ENCODE measurements at places on chromosomes 5 and 9.

DNA sequence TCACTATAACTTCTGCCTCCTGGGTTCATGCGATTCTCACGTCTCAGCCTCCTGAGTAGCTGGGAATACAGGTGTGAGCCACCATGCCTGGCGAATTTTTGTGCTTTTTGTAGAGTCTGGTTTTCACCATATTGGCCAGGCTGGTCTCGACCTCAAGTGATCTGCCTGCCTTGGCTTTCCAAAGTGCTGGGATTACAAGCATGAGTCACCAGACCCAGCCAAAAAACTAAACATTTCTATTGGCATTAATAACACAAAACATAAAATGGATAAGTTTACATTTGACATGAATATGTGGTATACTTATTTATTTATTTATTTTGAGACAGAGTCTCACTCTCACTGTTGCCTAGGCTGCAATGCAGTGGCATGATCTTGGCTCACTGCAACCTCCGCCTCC, 13.6 kb upstream of the REEP5 start:
- no peaks in the 10 kb centered on the region for H3K36me3 ChIP-seq
- H3K27ac ChIP-seq, result no peak overlapping the region
- peaks cover 17% of the 10 kb centered on the region for H3K4me1 ChIP-seq
- peaks cover 3% of the 10 kb centered on the region for H3K27me3 ChIP-seq

DNA sequence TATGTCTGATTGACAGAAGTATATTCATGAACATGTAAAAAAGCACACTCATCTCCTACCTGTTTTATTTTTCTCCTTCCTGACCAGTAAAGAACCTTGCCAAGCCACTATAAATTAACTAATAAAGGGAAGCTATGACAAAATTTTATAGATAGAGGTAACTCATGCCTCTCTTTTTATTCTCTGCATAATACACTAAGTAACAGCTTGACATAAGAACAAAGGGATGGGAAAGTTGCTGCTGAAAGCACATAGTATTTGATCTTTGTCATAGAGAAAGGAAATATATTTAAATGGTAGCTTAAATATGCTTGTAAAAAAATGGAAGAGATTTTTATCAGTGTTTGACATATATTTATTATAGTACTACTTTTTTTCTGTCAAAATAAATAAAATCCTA, 1065.7 kb upstream of the CDH9 start:
- H3K27ac ChIP-seq, result no peak overlapping the region
- H3K4me1 ChIP-seq, result no peaks in the 10 kb centered on the region
- no peak overlapping the region for H3K4me3 ChIP-seq
- no peak for DNase-seq
- H3K27me3 ChIP-seq, result no peaks in the 10 kb centered on the region

GRCh38 chr5:91187032-91187431, 196.1 kb downstream of the ARRDC3 start:
- H3K27ac ChIP-seq, result no peak overlapping the region
- H3K4me1 ChIP-seq, result peaks cover 19% of the 10 kb centered on the region
- no peak for DNase-seq
- peaks cover 3% of the 10 kb centered on the region for H3K27me3 ChIP-seq
- no peaks in the 10 kb centered on the region for H3K36me3 ChIP-seq
- no peak overlapping the region for H3K4me3 ChIP-seq

- no peak for DNase-seq
- peaks cover 15% of the 10 kb centered on the region for H3K36me3 ChIP-seq
- H3K27me3 ChIP-seq, result peaks cover 3% of the 10 kb centered on the region
- H3K4me3 ChIP-seq, result no peak overlapping the region
These were observed 7.7 kb upstream of the C5orf47 start for GRCh38 chr5:173981185-173981761.

- H3K27me3 ChIP-seq, result peaks cover 32% of the 10 kb centered on the region
- H3K4me3 ChIP-seq, result no peak overlapping the region
- H3K27ac ChIP-seq, result no peak overlapping the region
- no peaks in the 10 kb centered on the region for H3K36me3 ChIP-seq
These were observed 17.6 kb upstream of the TNFSF15 start for GRCh38 chr9:114823441-114823840.

GRCh38 chr9:92010705-92011536, 60.9 kb upstream of the ROR2 start:
- peaks cover 2% of the 10 kb centered on the region for H3K27me3 ChIP-seq
- peak overlapping the region; percentile 58 for H3K27ac ChIP-seq
- peaks cover 16% of the 10 kb centered on the region for H3K4me1 ChIP-seq

DNA sequence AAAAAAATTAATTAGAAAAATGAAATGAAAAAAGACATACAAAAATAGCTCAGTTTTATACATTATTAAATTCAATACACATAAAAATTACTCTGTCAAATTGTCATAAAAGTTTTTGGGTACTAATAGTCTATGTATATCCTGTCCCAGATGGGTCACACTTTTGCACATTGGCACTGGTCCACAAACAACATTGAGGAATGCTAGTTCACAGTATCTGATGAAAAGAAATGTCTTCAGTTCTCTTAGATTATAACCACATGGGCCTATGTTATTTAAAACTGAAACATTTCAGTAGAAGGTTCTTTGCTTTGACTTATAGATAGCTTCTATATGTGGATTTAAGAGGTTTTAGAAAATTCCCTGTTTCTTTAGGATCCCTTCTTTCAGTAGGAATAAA, 39.8 kb downstream of the LNPEP start:
- no peak for DNase-seq
- H3K27ac ChIP-seq, result no peak overlapping the region
- H3K36me3 ChIP-seq, result peaks cover 16% of the 10 kb centered on the region

- peak overlapping the region; percentile 77 for H3K27ac ChIP-seq
- peak overlapping the region; percentile 99 for H3K4me3 ChIP-seq
- DNase-seq, result peak; percentile 39
- H3K4me1 ChIP-seq, result peaks cover 15% of the 10 kb centered on the region
These were observed 789 bp downstream of the ACER2 start for GRCh38 chr9:19409401-19410194.

DNA sequence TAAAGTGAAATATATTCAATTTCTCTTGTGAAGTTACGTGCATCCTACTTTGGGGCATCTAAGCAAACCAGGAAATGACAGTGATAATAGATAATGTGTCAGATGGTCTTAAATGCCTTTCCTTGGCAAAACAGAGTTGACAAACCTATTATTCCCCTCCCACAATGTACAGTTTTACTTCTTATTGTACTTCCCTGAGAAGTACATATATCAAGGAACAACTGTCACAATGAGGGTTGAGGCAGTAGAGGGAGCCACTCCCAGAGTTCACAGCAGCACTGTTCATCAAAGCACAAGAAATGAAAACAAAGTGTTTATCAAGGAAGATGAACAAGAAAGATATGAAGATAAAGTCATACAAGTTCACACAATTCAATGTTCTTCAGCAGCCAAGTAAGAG, 41.1 kb downstream of the ELAVL2 start:
- no peak overlapping the region for H3K4me3 ChIP-seq
- no peaks in the 10 kb centered on the region for H3K36me3 ChIP-seq

DNA sequence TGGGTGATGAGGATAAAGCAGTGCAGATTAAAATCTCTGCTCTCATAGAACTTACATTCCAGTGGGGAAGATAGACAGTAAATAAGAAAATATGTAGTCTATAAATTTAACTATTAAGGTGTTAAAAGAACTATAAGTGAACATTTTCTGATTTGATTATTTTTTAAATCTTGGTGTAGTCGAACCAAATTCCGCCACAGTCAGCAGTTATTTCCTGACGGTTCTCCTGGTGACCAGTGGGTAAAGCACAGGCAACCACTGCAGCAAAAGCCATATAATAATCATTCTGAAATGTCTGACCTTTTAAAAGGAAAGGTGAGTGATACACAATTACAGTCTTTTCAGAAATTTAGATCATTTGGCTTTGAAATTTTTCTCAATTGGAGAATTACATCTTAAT, 27.2 kb downstream of the DCP2 start:
- H3K4me1 ChIP-seq, result no peaks in the 10 kb centered on the region
- H3K27me3 ChIP-seq, result no peaks in the 10 kb centered on the region
- no peak overlapping the region for H3K27ac ChIP-seq
- no peak overlapping the region for H3K4me3 ChIP-seq

GRCh38 chr5:14218897-14219573, 75.9 kb downstream of the TRIO start:
- H3K27ac ChIP-seq, result peak overlapping the region; percentile 37
- peaks cover 78% of the 10 kb centered on the region for H3K4me1 ChIP-seq
- H3K27me3 ChIP-seq, result no peaks in the 10 kb centered on the region
- peaks cover 20% of the 10 kb centered on the region for H3K36me3 ChIP-seq
- no peak for DNase-seq

DNA sequence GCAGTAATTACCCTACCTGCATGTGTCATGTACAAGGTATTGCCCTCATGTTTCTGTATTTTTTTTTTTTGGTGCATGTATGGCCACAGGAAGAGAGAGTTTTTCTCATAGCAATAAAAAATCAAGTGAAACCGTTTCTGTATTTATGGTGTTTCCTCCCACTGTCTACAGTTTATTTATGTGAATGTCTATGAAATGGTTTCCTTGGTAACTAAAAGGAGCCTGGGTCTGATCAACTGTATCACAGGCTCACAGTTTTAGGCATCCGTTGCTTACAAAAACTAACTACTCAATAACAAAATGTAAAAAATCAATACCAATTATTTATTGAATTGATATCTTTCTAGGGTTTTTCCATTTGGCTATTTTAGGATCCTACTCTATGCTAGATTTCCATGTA, 464.4 kb downstream of the TAF11L14 start:
- no peaks in the 10 kb centered on the region for H3K36me3 ChIP-seq
- H3K4me1 ChIP-seq, result no peaks in the 10 kb centered on the region
- DNase-seq, result no peak
- no peak overlapping the region for H3K27ac ChIP-seq
- no peak overlapping the region for H3K4me3 ChIP-seq

GRCh38 chr9:92392690-92393089, 11.7 kb downstream of the OGN start:
- H3K27ac ChIP-seq, result no peak overlapping the region
- H3K36me3 ChIP-seq, result peaks cover 1% of the 10 kb centered on the region
- peaks cover 3% of the 10 kb centered on the region for H3K27me3 ChIP-seq
- H3K4me3 ChIP-seq, result no peak overlapping the region
- H3K4me1 ChIP-seq, result no peaks in the 10 kb centered on the region

DNA sequence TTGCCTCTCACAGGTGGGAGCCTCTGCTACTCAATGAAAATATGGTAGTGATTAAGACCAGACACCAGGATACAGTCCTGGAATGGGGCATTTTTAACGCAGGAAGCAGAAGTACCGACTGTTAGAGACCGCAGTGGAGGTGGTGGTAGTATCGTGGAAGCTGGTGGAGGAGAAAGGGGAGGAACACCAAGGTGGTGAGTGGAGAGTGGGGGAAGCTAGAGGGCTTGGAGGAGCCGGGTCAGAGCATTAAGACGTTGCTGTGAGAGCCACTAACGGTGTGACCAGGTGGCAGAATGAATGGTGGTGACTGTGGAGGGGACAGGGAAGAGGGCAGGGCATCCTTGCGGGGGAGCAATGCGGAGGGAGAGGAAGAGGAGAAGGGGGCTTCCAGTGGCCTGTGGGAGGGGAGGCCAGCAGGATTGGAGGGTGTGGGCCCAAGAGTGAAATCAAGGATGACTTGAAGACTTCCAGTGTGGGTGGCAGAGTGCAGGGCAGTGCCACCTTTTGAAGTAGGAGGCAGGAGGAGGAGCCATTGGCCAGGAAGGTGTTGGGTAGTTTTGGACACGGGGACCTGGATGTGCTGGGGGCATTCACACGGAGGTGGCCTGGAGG, 1.6 kb upstream of the UBAC1 start:
- H3K27ac ChIP-seq, result no peak overlapping the region
- peak overlapping the region; percentile 78 for H3K4me3 ChIP-seq
- H3K27me3 ChIP-seq, result peaks cover 34% of the 10 kb centered on the region

DNA sequence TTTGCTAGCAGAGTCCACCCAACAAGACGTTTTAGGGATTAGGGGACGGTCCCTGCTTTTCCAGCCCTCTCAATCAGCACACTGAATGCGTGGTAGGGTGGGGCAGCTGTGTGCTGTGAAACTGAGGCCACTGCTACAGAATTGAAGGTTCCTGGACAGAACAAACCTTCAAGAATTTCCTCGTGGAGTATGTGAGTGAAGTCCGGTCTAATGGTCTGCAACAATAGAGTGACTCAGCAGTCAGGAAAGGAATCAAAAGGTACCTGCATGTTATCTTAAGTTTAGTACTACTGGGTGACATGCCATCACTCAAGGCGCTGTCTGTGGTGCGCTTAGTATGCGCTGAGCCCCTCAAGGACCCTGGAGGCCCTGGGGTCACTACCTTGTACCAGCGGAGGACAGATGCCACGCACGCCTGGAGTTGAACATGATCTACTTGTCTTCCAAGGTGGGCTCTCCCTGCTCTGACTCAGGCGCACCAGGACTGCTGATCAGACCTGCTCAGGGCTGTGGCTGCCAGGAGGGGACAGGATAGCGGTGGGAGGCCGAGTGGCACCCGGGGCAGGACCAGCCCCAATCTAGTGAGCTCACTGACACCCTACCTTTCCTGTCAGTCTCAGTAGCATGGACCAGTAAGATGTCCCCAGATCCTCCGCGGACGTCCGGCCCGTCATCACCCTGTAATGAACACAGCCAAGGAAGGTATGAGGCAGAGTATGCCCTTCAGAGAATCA, 50.5 kb downstream of the PRRT1B start:
- no peak overlapping the region for H3K4me3 ChIP-seq
- H3K36me3 ChIP-seq, result peaks cover 7% of the 10 kb centered on the region
- H3K4me1 ChIP-seq, result peaks cover 9% of the 10 kb centered on the region
- DNase-seq, result no peak
- peaks cover 4% of the 10 kb centered on the region for H3K27me3 ChIP-seq

DNA sequence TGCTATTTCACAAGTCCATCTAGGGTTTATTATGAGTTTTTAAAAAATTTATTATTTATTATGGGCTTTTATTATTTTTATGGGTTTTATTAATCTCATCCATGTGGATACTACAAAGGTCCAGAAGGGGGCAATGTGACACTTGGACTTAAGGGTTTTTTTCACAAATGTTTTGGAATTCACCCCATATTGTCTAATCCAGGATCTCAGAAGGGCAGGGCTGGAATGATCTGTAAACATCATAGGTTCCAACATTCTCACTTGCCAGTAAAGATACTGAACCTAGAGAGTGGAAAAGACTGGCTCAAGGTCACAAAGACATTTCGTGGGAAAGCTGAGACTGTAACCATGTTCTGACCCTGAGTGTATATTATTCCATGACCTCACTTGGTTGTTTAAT, 35.6 kb downstream of the NIM1K start:
- H3K4me3 ChIP-seq, result no peak overlapping the region
- no peak for DNase-seq
- no peaks in the 10 kb centered on the region for H3K4me1 ChIP-seq
- peaks cover 5% of the 10 kb centered on the region for H3K27me3 ChIP-seq
- H3K27ac ChIP-seq, result no peak overlapping the region

- H3K4me3 ChIP-seq, result peak overlapping the region; percentile 64
- peak overlapping the region; percentile 59 for H3K27ac ChIP-seq
These were observed 29.4 kb downstream of the FSTL4 start for GRCh38 chr5:133582971-133583370.

GRCh38 chr9:114400219-114400618, 12.4 kb upstream of the AKNA start:
- H3K36me3 ChIP-seq, result no peaks in the 10 kb centered on the region
- no peak overlapping the region for H3K4me3 ChIP-seq
- peaks cover 15% of the 10 kb centered on the region for H3K27me3 ChIP-seq
- peaks cover 35% of the 10 kb centered on the region for H3K4me1 ChIP-seq
- DNase-seq, result no peak

GRCh38 chr5:114223866-114224265, 138.0 kb upstream of the KCNN2 start:
- H3K4me3 ChIP-seq, result no peak overlapping the region
- peaks cover 3% of the 10 kb centered on the region for H3K27me3 ChIP-seq
- no peaks in the 10 kb centered on the region for H3K4me1 ChIP-seq
- no peak overlapping the region for H3K27ac ChIP-seq
- DNase-seq, result no peak

All from nephron progenitor cell (in vitro differentiated cells).